D721Med (cell line): ENCODE measurements at places on chromosomes 6 and 20.

- no peak for DNase-seq
These were observed 88.6 kb upstream of the PCSK2 start for GRCh38 chr20:17138237-17138636.

- no peak for DNase-seq
These were observed 5.9 kb downstream of the HCRTR2 start for GRCh38 chr6:55180258-55180657.

GRCh38 chr6:79713701-79714322, 82.7 kb downstream of the SH3BGRL2 start:
- no peak for DNase-seq

DNA sequence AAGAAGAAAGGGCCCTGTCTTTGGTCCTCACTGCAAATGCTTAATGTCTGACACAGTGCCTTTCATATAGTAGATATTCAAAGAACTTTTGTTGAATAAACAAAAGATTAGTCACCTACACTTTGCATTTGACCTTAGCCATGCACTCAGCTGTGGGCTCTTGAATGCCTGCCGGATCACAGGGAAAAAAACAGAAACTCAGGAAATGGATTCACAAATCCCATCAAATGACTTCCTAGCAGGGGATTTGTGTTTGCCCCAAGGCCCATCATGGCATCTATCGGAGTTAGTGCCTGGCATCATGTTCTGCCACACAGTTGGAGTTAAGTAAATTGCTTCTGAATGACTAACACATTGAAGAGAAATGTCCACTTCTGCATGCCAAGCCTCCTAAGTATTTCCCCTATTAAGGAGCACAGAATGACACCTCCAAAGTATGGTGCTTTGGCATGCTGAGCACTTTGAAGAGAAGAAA, 72.3 kb upstream of the DST start:
- DNase-seq: no peak

- DNase-seq: no peak
These were observed 141.4 kb upstream of the SALL4 start for GRCh38 chr20:51943761-51944160.

GRCh38 chr20:4607287-4607713, 114.4 kb upstream of the PRND start:
- peak; percentile 45 for DNase-seq
